ENCODE measurements at places on chromosomes 2 and 18.
A peak's percentile ranks its signal among the peaks of the same experiment; 100 is the strongest.

GRCh38 chr2:47488870-47489584, 86.1 kb downstream of the MSH2 start:
- DNase-seq, result no peak

DNA sequence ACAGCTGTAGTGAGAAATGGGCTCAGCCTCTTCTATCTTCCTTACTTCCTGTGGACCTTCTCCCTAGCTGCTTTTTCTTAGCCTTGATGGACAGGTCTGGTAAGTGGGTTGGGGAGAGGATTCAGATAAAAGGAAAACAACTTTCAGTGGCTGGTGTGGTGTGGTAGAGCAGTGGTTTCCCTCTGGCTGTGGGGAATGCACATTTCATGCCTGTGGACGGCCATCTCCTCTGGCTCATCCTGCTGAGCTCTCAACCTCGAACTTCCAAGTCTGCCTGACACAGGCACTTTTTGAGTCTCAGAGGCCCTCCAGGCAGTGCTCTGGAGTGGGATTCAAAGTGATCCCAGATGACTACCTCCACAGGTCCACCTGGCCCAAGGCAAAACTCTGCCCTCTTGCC, 38.6 kb upstream of the ACADL start:
- DNase-seq, result no peak

GRCh38 chr2:152255918-152256317, 79.1 kb upstream of the FMNL2 start:
- DNase-seq, result no peak

GRCh38 chr2:106085181-106085940, 108.7 kb downstream of the UXS1 start:
- DNase-seq, result no peak

DNA sequence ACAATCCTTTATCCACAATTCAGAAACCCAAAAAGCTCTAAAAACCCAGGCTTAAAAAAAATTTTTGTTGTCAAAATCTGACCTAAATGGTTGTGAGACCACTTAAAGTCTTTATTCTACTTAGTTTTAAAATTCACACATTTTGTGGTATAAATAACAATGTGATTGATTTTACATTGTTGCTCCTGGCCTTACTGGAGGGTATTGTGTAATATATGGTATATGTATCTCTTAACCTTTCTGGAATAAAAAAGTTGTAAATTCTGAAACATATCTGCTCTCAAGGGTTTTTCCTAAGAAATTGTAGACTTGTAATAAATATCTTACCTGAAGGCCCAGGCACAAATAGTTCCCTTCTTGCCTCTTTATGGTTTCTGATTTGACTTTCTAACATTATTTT, 73.3 kb upstream of the PNPT1 start:
- no peak for DNase-seq

DNA sequence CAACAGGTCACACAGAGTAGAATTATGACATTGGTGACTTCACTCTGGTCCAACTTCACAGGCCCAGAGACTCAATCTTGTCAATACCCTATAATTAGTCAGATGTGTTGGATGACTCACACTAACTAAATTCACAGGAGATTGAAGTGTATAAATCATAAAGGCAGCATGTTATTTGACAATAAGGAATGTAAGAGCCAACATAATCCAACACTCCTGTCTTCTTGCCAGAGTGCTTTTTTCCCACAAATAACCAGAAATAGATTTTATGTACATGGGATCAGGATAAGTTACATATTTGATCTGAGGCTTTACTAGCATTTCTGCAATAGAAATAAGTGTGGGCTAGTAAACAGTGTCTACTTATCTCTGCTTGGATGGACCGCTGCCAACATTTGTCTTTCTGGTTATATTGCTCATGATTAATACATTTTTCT, 42.2 kb upstream of the ZSWIM2 start:
- no peak for DNase-seq

DNA sequence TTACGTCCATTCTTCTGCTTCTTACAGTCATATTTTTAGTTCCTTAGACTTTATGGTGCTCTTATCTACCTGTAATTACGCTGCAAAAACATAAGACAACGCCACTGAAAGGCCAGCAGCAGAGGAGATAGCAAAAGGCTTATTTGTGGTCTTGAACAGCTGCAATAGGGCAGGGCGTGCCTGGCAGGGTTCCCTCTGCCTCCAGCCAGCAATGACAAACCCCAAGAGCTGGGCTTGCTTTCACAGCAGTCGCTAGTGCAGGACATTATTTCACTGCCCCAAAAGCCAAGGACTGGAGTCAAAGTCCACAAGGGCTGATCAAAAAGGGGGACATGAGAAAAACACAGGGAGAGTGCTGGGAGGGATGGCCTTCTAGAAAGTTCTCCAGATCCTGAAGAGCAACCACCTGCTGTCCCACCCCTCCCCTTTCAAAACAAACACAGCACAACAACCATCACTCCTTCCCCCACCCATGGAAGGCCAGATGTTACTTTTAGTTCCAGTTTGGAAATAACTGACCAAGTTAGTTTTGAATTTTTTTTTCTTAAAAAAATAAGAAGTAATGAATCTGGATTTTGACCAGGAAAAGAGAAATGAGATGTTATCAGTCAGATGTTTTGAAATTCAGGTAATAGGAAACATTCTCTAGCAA, 127.8 kb downstream of the RBMS1 start:
- no peak for DNase-seq

- no peak for DNase-seq
These were observed 102.6 kb upstream of the SLC38A11 start for GRCh38 chr2:165057931-165058330.

- no peak for DNase-seq
These were observed 8.3 kb upstream of the CASP10 start for GRCh38 chr2:201174687-201175086.

DNA sequence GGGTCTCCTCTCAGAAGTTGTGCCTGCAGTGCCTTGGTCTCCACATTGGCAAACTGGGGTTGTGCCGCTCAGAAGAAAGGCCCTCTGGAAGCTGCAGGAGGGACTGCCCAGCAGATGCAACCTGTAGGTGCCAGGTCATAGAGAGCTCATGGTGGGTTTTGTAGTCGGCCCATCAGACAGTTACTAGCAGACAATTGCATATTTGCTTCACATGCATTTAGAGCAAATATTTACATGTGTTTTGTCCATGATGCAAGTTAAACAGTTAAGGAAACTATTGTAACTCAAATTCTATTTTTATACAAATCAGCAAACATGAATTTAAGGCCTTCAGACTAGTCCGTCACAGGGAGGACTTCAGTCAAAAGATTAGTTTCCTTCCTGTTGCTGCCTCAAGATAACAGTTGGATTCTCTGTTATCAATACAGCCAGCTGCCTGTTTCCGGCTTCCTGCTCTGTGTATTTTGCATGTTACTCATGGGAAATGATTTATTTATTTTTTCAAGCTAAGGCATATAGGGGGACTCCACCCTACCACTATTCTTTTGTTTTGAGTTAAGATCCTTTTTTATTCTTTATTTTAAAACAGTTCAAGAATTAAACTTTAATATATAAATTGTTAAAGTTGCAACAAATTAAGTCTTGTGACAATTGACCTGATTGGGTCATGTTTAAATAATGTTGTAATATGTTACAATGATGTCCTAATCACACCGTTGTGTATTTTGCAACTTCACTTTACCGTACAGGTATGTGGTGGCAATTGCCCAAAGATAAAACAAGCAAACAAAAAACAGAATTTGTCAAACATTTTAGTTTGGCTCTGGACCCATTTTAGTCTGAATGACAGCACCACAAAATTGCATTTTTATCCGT, 133.5 kb downstream of the SPTBN1 start:
- DNase-seq, result no peak

- DNase-seq, result peak; percentile 61
These were observed at the start of gene ASTL for GRCh38 chr2:96138179-96139145. Gene ASTL, minus strand, starts transcription at chr2:96138502. Its CDS starts 66 bp downstream, at chr2:96138436.

- no peak for DNase-seq
These were observed 31.9 kb upstream of the RPIA start for GRCh38 chr2:88659538-88659915.

- peak; percentile 62 for DNase-seq
These were observed 26.4 kb upstream of the MSTN start for GRCh38 chr2:190088917-190089316.

- no peak for DNase-seq
These were observed at the start of gene SP9 for GRCh38 chr2:174334781-174335251. Gene SP9, plus strand, starts transcription at chr2:174334954. Its CDS starts 139 bp downstream, at chr2:174335093.

GRCh38 chr2:206230060-206230762, 44.3 kb upstream of the ZDBF2 start:
- DNase-seq, result peak; percentile 86

DNA sequence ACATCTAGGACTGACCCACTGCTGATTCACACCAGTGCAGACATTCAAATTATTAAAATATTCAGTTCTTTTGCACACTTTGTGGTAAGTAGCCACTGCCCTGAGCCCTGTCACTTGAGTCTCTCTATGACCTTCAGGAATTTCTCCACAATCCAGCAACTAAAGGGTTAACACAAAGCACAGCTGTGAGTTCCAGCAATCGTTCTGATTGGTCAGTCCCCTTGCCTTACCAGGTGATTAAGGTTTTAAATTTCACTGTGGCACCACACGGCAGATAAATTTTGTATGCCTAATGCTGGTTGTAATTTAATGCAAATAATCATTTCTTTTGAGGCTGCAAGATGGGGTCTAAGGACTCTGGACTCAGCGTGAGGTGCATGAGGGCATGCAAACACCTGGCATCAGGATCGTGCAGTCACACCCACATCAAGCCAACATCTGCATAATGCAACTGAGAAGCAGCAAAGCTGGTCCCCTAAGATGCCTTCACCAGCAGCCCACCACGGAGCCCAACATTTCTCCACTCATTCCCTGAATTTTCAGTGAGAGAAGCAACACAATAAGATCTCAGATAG, 36.6 kb downstream of the SLC14A1 start:
- peak; percentile 72 for DNase-seq

DNA sequence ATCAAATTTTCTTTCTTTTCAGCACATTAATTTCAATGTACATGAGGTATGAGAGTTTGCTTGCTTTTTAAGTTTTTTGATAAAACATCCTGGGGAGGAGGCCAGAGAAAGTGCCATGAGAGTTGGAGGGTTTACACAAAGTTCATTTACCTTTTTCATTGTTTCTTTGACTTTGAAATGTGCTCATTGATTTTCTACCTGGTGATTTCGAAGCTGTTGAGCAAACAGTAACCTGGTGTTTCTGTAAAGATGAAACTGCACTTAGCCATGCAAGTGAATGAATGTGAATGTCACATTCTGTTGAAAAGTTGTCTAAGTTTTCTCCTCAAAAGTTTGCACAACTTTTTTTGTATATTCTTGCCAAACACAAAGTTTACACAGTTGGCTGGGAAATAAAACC, 797.0 kb downstream of the METTL4 start:
- no peak for DNase-seq

GRCh38 chr2:96320728-96321622, 4.1 kb upstream of the ITPRIPL1 start:
- DNase-seq, result peak; percentile 18

GRCh38 chr2:183859129-183859528, 734.9 kb downstream of the NUP35 start:
- DNase-seq, result no peak

DNA sequence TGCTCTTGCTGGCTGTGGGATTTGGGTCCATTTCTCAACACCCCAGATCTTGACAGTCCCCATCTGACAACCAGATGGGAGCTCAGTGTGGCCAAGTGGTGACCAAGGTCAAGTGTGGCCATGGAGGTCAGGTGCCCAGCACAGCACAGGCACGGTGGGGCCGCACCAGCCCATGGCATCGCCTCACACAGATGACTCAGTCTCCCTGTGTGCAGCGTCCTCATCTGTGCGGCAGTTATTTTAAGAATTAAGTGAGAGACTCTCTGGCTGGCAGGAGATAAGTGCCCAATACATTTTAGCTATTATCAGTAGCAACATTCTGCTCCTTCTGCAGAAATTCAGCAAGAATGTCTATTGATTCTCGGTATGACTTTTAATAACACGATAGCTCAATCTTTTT, 167.2 kb downstream of the DDX1 start:
- DNase-seq, result no peak

DNA sequence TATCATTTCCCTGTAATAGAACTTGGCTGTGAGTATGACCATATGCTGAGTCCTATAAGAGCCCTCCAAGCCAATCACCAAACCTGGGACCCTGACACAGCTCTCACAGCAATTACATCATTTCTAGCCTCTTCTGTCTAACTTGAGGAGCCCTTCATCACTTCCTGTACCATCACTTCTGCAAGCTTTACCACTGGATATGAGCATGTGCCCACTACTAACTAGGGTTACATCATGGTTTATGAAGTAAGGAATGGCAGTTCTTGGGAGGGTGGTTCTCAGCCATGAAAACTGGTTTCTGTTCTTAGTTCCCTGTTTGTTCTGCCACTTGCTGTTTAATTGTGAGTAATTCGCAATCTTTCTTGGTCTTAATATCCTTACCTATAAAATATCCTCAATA, 31.0 kb upstream of the EPB41L3 start:
- no peak for DNase-seq

DNA sequence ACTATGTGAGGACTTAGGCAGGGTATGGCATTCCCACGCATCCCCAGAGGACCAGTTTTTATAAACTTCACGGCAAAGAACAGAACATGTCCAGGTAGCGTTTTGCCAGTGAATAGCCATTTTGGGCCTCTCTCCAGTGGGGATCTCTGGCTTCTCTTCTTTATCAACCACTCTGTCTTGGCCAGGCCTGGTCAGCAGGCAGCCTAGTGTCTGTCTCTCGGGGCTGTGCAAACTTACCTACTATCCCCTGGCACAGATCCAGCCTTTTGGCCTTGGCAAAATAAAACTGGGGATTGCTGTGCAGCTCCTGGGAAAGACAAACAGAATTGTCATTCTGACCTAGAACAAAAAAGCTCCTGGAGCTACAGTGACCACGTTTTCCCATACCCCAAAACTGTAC, 14.5 kb downstream of the CAPN14 start:
- DNase-seq, result peak; percentile 3

DNA sequence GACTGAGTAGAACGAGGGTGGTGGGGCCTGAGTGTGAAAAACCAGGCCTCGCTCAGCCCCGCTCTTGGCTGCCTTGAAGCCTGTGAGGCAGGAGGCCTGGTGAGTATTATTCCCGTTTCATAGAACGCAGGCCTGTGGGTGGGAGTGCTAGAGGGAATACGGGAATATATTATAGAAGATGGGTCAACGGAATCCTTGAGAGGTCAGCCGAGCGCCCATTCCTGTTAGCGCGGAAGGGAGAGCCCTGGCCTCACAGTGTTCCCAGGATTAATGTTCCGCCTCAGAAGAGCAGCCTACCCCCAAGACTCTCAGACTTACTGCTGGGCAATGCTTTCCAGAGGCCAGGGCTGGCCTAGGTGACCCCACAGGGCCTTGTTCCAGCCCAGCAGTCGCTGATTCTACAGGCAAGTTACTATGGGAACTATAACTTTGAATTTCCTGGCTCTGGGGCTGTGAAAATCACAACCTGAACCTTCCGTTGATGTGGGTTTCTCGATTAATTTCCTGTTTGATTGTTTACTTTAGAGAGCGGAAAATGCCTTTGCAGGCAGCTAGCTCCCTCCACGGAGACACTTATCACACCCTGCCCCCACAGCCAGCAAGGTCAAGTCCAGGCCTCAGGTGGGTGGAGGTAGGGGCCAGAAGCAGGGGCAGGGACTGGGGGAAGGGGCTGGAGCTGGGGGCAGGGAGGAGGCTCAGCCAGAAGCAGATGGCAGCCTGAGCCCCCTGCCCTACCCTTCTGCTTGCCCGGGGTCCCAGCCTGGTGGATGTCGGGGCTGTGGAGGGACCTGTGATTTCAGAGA, 108.3 kb downstream of the SMAD7 start:
- DNase-seq, result no peak

GRCh38 chr2:170006587-170007325, 171.2 kb upstream of the MYO3B start:
- DNase-seq, result no peak

Measured in COR-L47 (cell line).